ENCODE measurements at places on chromosomes 2 and 18.

GRCh38 chr2:148524519-148524919 is 120.0 kb upstream of the EPC2 start:
- peak; percentile 93 for DNase-seq

GRCh38 chr2:224020523-224020922 is 18.6 kb downstream of the SERPINE2 start:
- no peak for DNase-seq

- no peak for DNase-seq
These were observed 80.7 kb downstream of the CYRIA start for GRCh38 chr2:16584824-16585540.

DNA sequence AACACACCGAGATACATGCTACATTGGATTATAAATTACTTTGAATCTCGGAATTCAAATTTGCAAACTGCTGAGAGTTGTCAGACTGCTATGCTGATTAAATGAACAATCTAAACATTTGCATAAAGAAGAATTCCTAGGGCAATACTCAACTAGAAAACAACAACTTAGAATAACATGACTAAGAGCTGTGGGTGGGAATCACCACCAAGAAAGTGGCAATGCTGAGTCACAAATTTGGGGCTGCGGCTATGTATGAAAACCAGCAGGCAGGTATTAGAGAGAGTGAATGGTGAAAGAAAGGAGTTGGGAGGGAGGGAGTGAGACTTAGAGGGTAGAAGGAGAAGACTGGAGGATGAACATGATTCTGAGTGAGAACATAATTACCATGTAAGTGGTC is 559.5 kb downstream of the PIK3C3 start:
- DNase-seq = no peak

DNA sequence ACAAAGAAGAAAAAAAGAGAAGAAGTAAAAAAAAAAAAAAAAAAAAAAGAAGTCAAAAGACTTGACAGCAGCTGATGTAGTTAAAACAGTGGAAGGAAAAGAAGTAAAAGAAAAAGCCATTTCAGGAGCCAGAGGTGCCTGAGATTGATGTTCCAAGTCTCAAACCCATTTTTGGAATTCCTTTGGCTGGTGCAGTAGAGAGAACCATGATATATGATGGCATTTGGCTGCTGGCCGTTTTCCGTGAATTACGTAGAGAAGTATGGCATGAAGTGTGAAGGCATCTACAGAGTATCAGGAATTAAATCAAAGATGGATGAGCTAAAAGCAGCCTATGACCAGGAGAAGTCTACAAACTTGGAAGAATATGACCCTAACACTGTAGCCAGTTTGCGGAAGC is 7.6 kb upstream of the CHST10 start:
- no peak for DNase-seq

DNA sequence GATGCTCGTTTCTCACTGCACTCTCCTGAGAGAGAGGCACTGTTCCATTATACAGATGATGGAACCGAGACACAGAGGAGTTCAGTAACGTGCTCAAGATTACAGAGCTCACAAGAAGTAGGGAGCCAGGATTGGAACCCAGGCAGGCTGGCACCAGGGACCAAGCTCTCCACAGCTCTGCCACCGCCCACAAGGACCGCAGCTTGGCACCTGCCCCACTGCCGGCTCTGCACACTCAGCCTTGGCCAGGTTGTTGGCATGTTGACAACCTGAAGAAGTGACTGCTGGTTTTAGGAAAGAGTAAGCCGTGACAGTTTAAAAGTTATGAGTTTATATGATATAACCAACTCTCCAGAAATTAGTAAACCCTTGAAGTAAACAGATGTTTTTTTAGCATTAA is 48.0 kb upstream of the ITM2C start:
- DNase-seq = no peak

All from Jurkat, Clone E6-1 (cell line).